ENCODE measurements at places on chromosomes 16 and 17.

DNA sequence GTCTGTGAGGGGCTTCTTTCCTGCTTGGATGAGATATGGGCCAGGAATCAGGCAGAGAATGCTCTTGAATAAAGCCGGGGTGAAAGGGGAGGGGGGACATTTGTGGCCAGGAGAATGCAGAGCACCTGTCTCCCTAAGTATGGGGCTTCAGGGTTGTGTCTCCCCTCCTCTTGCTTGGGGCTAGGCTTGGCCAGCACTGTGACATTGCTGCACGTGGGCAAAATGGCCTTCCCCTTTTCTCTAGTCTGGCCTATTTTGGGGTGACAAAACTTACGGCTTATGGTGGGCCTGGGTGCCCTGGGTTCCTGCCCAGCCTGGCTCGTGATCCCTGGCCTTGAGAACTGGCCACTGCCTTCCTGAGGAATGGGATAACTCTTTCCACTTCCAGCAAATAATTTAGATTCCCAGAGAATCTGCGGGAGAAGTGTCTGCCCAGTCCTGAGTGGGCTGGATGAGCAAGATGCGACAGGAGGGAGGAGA lies 5.6 kb downstream of the NFE2L1 start:
- no peak for DNase-seq

DNA sequence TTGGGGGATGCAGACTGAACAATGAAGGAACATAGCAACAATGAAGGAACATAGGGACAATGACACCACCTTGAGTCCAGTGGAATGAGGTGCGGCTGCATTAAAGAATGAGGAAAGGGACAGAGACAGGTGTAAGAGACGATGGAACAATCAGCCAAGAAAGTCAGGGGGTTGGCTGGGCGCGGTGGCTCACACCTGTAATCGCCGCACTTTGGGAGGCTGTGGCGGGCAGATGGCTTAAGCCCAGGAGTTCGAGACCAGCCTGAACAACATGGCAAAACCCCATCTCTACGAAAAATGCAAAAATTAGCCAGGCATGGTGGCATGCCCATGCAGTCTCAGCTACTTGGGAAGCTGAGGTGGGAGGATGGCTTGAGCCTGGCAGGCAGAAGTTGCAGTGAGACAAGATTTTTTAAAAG lies 13.6 kb upstream of the CBFB start:
- DNase-seq, result no peak

DNA sequence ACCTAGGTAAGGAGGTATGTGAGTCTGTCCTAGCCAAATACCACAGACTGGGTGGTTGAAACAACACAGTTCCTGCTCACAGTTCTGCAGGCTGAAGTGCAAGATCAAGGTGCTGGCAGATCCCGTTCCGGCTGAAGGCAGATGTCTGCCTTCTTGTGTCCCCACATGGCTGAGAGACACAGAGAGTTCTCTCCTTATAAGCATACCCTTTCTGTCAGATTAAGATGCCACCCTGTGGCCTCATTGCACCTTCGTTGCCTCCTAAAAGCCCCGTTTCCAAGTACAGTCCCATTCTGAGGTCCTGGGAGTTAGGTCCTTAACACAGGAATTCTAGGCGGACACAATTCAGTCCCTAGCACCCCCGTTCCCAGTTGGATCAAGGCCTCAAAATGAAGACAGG lies 9.1 kb upstream of the TMEM11 start:
- DNase-seq, result no peak

DNA sequence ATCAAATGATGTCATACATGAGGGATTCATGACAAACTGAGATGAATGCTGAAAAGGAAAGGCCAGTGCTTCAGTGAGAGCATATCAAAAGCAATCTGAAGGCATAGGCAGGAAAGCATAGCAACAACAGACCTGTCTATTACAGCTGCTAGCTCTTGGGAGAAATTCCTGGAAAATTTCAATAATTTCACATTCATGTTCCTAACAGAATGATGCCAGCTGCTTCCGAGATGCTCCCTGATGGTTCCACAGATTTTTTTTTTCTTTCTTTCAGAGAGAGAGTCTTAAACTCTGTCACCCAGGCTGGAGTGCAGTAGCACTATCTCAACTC lies 50.3 kb upstream of the CLEC3A start:
- no peak for DNase-seq

GRCh38 chr16:57723170-57723569 lies 12.4 kb upstream of the KATNB1 start:
- no peak for DNase-seq

DNA sequence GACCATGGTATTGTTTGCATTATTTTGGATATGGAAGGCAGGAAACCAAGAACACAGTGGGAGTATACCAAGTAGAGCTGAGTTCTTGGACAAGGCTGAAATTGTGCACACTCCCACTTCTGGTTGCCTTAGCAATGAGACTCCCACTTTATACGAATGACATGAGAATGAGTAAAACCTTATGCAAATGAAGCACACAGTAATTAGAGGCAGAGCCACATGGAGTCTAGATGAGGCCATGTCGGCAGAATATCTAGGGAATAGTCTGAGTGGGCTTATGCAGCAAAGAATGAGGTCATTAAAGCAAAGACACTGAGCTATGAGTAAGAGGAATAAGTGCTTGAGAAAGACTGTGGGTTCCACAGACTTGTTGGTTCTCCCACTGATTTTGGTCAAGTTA lies 178.7 kb downstream of the GRIN2A start:
- DNase-seq, result no peak

DNA sequence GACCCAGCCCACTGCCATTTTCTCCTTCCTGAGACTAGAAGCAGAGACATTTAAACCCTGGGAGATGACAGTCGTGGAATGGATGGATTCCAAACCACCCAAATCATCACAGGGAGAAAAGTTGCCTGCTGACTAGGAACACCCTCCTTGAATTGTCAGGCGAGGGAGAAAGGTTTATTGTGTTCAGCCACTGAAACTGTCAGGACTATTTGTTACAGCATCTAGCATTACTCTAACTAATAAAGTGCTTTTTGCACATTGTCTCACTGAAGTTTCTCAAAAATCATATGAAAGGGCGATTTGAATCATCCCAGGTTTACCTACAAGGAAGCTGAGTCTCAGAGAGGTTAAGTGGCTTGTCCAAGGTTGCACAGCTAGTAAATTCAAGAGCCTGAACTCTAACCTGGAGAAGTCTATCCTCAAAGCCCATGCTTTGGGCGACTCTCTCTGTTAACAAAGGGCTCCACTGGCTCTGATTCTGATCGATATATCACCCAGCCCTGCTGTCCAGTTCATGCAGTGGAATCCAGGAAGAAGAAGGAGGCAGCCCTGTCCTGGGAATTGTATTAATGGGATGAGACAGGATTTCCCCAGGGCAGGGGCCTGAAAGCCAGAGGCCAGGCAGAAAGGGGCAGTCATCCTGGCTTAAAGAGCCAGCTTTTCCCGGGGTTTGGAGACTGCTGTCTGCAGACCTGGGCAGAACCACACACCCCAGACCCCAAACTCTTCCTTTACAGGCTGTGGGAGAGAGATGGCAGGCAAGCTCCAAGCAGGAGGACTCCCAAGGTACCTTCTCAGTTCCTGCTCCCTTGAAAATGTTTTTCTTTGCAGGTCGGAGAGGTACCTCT lies 37.5 kb downstream of the IRX3 start:
- no peak for DNase-seq

DNA sequence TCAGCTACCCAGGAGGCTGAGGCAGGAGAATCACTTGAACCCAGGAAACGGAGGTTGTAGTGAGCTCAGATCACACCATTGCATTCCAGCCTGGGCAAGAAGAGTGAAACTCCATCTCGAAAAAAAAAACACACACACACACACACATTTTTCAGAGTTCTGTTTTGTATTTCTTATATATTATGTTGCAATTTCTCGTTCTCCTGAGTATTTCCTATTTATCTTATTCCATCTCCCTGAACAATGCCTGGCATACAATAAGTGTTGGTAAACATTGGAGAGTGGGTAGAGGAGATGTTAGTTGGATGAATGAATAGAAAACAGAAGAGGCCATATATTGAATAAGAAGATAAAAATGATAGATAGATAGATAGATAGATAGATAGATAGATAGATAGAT lies 167.8 kb upstream of the CDH5 start:
- no peak for DNase-seq

DNA sequence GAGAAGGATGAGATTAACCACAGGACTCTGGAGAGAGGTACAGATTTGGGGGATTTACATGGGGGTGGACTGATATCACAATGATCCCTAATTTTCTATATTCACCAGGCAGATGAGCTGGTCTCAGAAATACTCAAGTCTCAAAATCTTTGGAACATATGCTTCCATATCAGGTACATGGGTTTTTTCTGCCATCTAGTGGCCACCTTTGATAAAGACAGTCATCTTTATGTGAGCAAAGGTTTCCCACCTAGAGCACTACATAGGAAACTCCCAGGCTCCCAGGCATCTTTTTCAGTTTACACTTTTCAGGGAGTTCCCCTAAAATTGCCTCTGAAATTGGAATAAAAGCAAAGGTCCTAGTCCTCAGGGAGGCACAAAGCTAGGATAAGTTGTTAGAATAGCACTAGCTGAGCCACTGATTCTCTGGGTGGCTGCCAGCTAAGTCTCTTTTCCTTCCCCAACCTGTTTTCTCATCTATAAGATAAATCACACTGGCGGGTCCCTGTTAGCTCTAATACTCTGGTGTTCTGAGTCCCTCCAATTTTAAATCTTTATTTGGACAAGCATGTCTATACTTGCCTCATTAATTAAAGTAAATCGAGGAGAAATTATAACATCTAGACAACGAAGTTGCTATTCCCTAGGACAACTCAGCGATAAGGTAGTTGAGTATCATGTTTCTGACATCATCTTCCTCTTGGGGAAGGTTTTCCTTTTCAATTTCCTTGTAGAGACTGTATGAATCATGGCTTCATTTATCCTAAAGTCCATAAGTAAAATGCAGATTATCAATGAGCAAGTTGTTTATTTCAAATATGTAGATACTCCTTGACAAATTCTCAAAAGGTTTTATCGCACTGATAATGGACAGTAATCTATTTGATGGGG lies 19.0 kb upstream of the MON1B start:
- DNase-seq, result no peak

DNA sequence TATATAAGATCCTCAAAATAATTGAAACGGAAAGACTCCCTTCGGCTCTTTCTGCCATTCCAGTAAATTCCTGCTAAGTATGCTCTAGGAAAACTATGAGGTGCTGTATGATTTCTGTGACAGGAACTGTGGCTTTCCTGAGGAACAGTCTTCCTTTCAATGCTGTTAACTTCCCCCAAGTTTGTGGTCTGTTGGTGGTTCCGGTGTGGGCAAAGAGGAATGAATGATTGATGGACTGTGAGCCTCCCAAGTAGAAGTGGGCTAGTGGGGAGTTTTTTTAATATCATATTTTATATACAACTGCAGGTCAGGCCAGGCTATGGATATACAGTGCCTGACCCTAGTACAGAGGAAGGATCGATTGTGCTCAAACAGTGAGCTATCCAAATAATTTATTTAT lies 560.7 kb upstream of the RBFOX1 start:
- no peak for DNase-seq

GRCh38 chr17:17406225-17406624 lies 70.6 kb upstream of the MED9 start:
- DNase-seq, result no peak
